ENCODE measurements at places on chromosomes 16 and 17.

DNA sequence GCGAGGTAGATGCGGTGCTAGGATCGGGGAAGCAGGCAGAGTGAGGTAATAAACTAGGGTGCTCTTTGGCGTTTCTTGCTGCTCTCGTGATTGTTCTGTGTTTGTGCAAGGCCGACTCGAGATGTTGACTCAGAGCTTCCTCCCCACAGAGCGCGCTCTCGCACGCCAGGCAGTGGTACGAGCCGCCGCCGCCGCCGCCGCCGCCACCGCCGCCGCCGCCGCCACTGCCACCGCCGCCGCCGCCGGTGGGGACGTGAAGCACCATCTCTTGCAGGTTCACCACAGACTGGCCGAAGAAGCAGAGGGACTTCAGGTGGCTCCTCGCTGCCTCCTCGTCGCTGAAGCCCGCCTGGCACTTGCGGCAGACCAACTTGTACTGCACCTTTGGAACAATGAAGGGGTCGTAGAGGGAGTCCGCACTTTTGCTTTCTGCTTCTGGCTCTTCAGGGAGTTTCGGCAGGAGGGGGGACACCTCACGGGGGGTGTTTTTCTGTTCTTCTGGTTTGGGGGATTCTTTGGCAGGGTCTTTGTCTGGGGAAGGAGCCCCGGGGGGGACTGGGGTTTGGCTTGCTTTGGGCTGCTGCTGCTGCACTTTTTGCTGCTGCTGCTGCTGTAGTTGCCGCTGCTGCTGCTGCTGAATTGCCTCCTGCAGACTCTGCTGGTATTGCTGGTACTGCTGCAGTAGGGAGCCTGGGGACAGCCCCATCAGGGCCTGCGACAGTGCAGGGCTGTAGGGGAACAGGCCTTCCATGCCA lies 260.2 kb downstream of the ZFHX3 start:
- no peak for DNase-seq

DNA sequence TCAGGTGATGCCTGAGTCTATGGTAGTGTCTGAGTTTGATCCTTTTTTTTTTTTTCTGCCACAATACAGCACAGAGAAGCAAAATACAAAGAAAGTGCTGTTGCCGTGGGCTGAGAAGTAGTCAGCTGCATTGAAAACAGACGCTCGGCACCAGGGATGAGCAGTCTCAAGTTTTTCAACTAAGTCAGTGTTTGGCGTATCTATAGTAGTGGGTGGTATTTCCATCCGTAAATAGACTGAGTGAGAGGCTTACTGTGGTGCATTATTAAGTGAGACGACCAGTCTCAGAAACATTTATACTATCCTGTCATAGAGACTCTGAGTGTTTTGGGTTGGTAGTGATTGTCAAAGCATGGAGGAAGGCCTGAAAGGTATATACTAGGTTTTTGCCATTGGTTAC lies 221.3 kb downstream of the SNX29 start:
- DNase-seq = no peak

GRCh38 chr16:31853291-31853690 lies 20.3 kb upstream of the ZNF267 start:
- no peak for DNase-seq

- no peak for DNase-seq
Measured at GRCh38 chr16:30357715-30358576, 2.8 kb upstream of the CD2BP2 start.

DNA sequence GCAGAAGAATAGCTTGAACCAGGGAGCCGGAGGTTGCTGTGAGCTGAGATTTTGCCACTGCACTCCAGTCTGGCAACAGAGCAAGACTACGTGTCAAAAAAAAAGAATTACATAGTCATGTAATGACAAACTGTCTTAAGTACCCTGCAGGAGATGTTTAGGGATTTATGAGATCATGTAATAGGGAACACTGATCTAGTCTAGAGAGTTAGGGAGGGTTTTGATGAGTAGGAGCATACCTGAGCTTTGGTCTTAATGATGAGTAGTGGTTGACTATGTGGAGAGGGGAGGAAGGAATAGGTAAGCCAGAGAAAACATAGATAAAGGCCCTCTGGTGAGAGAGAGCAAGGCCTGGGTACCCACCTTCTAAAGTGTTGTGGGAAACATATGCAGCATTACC lies 30.1 kb upstream of the NF1 start:
- DNase-seq = no peak

DNA sequence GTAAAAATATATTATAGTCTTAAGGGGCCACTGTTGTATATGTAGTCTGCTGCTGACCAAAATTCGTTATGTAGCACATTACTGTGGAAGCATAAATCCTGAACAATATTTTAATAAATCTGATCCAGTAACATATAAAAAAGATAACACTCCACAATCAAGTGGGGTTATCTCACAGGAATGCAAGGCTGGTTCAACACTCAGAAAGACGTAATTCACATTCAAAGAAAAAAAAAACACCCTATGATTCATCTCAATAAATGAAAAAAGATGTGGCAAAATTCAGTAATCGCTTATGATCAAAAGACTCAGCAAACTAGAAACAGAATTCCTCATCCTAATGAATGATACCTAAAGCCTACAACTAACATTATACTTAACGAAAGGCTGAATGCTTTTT lies 47.8 kb downstream of the CREBBP start:
- no peak for DNase-seq

GRCh38 chr16:67399218-67399733 lies 6.0 kb upstream of the TPPP3 start:
- DNase-seq = no peak

- DNase-seq = no peak
Measured at GRCh38 chr16:85062845-85063244, 35.2 kb downstream of the KIAA0513 start.

- peak; percentile 51 for DNase-seq
Measured at GRCh38 chr16:31874366-31875111, 932 bp downstream of the ZNF267 start.

- DNase-seq = no peak
Measured at GRCh38 chr16:78648517-78648916, 549.1 kb downstream of the WWOX start.

- no peak for DNase-seq
Measured at GRCh38 chr16:22022151-22022550, 14.2 kb downstream of the MOSMO start.

Data from HAP-1 (cell line).